Vagina (tissue), 2 donors: ENCODE measurements at places on chromosomes 1 and 21.

DNA sequence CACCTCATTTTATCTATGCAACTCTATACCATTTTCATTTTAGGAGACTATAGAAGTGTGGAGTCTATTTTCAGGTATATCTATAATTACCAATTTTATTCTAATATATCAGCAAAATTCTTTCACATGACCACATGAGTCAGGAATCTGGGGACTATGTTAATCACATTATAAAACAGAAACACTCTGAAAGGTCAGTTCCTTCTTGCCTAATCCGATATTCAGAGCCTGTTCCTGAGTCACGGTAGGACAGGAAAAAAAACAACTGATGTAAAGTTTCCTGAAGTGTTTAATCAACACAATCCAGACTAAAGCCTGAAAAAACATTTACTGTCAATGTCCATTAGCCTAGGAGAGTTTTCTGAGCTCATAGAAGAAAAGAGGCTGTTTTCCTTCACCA lies 1902.3 kb downstream of the NCAM2 start:
- DNase-seq = no peak

DNA sequence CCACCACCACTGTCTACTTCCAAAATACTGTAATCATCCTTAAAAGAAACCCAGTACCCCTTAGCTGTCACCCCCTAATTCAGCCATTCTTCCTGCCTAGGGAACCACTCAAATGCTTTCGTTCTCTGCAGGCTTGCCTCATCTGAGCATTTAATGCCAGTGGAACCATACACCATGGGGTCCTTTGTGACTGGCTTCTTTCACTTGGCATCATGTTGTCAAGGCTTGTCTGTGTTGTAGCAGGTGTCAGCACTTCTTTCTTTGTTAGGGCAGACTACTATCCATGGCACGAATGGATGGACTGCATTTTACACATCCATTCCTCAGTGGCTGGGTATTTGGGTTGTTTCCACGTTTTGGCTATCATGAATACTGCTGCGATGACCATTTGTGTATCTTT lies 28.5 kb downstream of the SH3BGR start:
- no peak for DNase-seq

DNA sequence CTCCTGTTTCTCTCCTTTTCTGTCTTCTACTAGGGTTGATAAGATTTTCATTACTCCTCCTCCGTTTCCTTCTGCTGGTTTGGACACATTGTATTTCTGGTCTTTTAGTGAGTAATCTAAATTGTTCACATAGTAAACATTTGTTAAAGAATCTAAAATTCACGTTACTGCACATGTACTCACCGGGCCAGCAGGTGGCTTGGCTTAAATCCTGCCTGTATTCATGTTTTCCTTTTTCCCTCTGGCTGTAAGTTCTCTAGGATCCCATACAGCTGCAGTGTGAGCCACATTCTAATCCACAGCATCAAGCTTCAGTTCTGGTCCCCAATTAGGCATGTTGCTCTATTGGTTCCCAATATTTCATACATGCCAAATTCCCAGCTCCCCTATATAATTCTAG lies 958.3 kb downstream of the ADGRL2 start:
- no peak for DNase-seq

GRCh38 chr21:40140675-40141074 lies 273.4 kb downstream of the PCP4 start:
- no peak for DNase-seq

DNA sequence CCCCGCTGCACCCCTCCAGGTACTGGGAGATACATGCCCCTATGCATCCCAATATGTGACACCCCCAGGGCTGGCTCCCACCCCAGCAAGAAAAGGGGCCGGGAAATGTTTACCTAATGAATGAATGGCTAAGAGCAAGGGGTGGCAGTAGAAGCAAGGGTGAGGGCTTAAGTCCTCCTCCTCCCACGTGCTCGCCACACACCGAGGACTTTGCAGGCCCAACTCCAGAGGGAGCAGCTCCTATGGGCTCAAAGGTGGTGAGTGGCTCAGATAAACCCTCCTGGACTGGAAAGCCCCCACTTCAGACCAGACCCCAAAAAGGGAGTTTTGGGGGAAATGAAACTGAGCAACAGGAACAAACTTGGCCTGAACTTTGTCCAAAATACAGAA lies 11.4 kb downstream of the SLC45A3 start:
- no peak for DNase-seq

DNA sequence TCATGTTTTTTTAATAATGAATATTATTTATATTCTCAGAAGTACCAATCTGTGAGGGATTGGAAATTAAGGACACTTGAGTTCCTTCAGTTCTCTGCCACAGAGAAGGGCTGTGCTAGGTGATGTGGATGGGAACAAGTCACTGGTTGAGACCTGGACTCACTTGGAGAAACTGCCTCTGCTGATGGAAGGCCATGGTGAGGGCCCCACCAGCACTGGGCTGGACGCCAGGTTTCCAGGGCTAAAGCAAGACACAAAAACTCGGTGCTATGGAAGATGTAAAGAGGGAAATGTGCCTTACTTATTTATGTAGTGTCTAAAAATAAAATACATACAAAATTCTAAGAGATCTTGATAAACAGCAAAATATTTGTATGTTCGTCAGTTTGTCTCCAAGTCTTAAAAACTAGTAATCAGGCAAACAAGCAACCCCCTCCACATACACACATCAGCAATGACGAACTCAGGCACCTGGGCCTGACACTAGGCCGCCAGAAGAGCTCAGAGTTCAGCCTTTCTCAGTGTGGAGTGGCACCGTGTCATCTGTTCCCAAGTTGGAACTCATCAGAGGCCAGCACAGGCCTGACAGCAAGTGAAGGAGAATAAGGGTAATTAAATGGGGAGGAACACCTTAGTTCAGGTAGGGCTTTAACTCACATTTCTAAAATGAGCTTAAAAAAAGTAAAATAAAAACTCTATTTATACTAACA lies 19.6 kb downstream of the SIPA1L2 start:
- no peak for DNase-seq

GRCh38 chr1:76083189-76083588 lies 8.6 kb downstream of the ST6GALNAC3 start:
- DNase-seq = no peak

GRCh38 chr1:153360592-153361479 lies 3.2 kb downstream of the S100A9 start:
- no peak for DNase-seq

DNA sequence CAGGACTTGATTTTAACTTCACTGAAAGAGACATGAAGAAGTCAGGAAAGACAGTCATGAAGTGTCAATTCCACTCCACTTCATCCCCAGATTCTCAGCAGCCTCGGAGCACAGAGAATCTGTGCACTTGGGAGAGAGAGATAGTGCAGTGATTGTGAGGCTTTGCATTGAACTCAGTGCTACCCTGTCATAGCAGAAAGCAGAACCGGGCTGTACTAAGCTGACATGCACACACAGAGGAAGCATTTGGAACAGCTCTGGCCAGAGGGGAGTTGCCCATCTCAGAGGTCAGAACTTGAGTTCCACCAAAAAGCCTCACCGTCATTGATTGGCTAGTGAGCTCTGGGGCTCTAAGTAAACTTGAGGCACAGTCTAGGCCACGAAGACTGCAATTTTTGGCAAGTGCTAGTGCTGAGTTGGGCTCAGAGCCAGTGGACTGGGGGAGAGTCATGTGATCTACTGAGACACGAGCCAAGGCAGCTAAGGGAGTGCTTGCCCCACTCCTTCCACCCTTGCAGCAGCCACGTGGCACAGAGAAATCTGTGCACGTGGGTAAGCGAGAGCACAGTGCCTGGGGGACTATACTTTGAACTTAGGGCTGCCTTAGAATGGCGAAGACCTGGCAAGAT lies 810.2 kb upstream of the ADAMTS5 start:
- DNase-seq = no peak

DNA sequence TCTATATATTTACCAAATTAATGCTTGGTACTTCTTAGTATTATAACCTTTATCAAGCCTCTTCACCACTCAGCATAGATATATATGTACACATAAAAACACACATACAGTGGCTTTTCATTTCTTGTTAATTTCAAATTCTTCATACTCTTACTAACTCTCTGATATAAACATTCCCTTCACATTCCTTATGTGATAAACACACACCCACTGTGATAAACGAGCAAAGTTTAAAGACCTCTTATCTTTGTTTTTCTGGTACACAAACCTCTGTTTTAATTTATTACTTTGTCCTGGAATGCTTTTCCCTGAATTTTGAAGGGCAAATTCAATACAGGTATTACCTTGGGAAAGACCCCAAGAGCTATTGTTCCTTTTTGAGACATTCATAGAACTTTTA lies 379.1 kb upstream of the TMPRSS15 start:
- DNase-seq = no peak

DNA sequence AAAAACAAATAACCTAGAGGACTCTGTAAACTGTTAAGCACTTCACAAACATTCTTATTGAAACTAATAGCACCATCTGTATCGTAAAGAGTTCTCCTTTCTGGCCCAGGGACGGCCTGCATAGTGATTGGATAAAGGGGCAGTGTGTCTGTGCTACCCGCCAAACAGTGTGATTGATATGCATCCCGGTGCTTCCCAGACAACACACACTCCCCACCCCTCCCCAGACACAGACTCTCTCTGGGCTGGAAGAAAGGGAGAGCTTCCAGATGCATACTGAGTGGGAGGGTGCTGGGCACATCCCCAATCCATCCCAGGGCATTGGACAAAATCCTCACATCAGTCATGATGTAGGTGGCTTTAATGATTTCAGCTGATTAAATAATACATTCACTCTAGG lies 3.7 kb downstream of the HSD11B1 start:
- no peak for DNase-seq

DNA sequence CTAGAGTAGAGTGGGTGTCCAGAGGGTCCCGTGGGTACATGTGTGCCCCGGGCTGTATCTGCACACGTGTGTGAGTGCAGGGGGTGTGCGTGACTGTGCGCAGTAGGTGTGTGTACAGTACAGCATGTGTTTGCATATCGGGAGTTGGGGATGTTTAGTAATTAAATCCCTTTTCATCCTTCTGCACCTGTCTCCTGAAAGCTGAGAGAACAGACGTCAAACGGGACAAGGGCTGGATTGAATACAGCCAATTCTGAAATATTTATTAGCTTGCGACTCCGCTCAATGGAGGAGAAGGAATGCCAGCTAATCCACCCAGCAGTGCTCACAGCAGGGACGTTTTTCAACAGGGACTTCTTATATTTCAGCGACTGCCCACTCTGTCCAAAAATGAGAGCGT lies 44.7 kb upstream of the CASZ1 start:
- DNase-seq = no peak
